ENCODE measurements at places on chromosomes 3 and 15.

DNA sequence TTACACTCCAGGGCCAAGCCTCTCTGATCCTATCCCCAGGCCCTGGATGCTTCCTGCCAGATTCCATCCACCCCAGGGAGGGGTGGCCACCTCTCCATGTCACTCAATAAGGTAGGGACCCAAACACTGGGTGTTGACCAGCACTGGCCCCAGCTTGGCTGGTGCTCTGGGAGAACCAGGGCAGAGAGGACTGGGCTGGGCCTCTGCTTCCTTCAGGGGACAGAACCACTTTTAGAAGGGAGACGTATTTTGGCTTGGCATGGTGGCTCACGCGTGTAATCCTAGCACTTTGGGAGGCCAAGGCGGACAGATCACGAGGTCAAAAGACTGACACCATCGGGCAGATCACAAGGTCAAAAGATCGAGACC is 4.7 kb upstream of the CPLX3 start:
- no peak for DNase-seq

DNA sequence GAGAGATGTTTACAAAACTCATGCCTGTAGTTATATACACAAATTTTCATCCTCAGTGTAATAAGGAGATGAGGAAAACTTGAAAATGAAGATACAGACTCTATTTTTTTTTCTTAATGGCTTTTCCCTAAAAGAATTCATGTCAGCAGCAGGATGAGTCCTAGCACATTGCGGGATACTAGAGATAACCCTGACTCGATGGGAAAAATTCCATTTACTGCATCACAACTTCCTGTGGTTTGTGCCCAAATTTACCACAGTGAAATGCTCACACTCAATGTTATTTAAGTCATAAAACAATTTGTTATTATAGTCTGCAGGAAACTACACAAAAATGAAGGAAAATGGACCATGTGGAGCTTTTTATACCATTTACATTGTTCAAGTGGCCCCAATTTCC is 581.9 kb upstream of the ZNF717 start:
- no peak for DNase-seq

- no peak for DNase-seq
Observed at GRCh38 chr15:73388256-73388781, 19.6 kb upstream of the HCN4 start.

DNA sequence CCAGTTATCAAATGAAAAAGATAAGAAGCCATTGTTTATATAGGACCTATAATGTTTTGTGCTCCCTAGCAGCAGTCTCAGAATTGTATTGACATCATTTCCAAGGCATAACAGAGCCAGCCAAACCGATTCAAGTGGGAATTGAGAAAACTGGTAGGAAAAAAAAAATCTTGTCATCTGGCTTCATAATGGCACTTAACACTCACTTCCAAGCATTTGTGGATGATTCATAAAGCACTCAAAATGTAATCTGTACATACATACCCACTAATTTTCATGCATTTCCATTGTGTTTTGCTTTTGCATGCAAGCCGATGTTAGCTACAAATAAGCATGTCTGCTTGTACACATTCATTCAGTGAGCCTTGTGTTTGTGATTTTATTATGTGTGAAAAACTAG is 18.6 kb upstream of the TRPC1 start:
- DNase-seq, result no peak

- DNase-seq, result no peak
Observed at GRCh38 chr3:62843508-62843907, 31.7 kb downstream of the CADPS start.
